SK-N-SH treated with all-trans-retinoic acid at 6 μM for 48 hours (cell line): ENCODE measurements at places on chromosomes 11 and 22.

GRCh38 chr11:987671-988070 lies 48.8 kb downstream of the MUC6 start:
- no peak for ATAC-seq

- no peak for ATAC-seq
Measured at GRCh38 chr11:111379602-111380136, 594 bp upstream of the POU2AF1 start.

DNA sequence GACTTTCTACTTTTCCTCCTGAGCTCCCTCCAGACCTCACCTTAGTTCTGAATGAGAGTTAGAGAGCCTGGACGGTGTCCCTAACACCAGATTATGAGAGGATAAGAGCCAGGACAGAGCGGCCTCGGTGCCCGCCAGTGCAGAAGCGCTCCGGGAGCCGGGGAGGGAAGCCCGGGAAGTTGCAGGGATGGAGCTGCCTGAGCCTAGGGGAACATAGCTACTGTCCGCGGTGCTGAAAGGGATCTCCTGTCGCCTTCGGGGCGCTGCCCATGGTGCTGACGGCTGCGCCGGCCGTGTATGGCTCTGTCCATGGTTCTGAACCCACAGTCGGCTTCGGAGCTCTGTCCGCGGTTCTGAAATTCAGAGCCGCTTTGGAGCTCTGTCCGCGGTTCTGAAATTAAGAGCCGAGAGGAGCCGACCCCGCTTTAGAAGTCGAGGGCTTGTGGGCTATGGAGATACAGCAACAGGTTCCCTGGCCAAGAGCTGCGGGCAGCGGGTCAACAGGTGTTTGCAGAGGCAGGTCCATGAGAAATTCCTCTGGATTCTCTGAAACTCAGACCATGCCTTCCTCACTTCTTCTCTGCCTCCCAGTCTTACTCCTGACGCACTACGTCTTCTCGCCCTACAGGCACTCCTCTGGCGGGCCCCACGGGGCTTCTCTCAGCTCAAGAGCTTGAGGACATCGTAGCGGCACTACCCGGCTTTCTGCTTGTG lies 814 bp downstream of the NPAS4 start:
- ATAC-seq = peak; percentile 63

- ATAC-seq = no peak
Measured at GRCh38 chr22:42428025-42428424, 4.2 kb downstream of the NFAM1 start.

GRCh38 chr11:2825261-2825888 lies 60.2 kb downstream of the CDKN1C start:
- ATAC-seq = peak; percentile 33

GRCh38 chr11:106745941-106746340 lies 272.3 kb downstream of the GUCY1A2 start:
- no peak for ATAC-seq

DNA sequence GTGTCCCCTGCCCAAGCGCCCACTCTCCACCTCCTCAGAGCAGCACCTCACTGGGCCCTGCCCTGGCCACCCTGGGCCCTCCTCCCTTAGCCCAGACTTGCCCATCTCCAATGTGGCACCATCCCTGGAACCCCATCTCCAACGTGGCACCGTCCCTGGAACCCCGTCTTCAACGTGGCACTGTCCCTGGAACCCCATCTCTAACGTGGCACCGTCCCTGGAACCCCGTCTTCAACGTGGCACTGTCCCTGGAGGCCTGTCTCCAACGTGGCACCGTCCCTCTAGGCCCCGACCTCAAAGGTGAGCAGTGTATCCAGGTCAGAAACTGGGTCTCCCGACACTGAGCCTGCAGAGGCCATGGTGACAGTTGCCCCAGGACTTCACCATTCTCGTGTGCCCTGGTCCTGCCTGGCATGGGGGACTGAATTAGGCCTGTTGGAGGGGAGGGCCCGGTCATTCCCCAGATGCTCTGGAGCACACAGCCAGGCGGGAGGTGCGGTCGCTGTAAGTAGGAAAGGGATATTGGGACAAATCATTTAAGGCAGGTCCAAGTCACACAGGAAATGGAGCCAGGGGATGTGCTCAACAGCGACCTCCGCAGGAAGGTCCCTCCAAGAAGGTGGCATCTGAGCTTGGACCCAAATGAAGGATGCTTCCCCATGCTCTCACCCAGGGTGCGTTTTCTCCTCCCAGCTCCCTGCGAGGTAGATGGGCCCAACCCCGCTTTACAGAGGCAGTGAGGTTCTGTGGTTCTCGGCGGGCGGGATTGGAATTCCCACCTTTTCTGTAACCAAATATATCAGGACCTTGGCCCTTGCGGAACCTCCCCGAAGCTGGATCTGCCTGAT lies 2.4 kb upstream of the CTSD start:
- no peak for ATAC-seq

DNA sequence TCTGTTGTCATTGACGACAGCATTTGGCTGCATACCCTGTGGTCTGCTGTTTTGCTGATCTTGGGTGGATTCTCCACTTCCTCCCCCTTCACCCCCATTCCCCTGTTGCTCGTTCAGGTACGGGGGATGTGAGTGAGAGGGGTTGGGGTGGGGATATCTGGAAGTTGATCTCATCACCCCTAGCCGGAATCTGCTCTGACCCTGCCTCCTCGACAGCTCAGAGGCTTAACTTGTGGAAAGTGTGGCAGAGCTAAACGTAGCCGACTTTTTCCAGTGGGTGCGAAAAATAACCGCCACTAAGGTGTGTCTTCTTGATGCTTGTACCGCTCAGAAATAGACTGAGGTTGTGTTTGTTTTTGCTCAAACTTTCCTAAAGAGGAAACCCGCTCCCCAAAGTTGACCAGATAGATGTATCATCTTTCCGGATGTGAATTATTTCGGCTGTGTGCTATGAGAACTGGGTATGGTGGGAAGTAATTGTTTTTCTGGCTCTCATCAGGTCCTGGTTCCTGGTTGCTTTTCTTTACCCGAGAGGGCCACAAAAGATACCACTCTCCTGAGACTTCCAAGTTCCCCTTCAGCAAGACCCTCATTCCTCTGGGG lies 6.6 kb downstream of the ZBTB16 start:
- ATAC-seq = no peak

GRCh38 chr22:38631724-38632123 lies 24.5 kb downstream of the FAM227A start:
- ATAC-seq = no peak

- peak; percentile 65 for ATAC-seq
Measured at GRCh38 chr22:35257002-35257320, 332 bp upstream of the HMGXB4 start.

DNA sequence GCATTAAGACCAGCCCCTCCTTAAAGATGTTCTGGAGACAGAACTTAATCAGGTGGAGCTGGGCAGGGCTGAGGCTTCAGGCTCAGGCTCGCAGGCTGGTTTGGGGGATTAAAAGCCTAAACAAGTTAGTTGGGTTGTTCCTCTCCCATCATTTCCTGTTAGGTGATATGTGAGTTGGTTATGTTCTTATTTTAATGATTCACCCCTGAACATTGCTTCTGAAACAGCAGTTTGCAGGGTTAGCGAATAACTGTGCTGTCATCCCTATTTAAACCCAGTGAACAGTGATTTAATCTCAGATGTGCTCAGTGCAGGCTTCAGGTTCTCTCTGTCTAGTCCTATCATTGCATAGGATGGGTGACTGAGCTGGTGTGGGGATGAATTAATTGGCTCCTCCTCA lies 47.4 kb upstream of the BIRC3 start:
- ATAC-seq = peak; percentile 27

GRCh38 chr11:267491-267994 lies 10.7 kb upstream of the NLRP6 start:
- ATAC-seq = peak; percentile 57

- ATAC-seq = no peak
Measured at GRCh38 chr11:46326813-46327416, 20.3 kb upstream of the DGKZ start.

- ATAC-seq = no peak
Measured at GRCh38 chr11:75189911-75190310, 39.0 kb downstream of the SLCO2B1 start.

GRCh38 chr22:37079158-37079557 lies 27.6 kb downstream of the KCTD17 start:
- no peak for ATAC-seq

DNA sequence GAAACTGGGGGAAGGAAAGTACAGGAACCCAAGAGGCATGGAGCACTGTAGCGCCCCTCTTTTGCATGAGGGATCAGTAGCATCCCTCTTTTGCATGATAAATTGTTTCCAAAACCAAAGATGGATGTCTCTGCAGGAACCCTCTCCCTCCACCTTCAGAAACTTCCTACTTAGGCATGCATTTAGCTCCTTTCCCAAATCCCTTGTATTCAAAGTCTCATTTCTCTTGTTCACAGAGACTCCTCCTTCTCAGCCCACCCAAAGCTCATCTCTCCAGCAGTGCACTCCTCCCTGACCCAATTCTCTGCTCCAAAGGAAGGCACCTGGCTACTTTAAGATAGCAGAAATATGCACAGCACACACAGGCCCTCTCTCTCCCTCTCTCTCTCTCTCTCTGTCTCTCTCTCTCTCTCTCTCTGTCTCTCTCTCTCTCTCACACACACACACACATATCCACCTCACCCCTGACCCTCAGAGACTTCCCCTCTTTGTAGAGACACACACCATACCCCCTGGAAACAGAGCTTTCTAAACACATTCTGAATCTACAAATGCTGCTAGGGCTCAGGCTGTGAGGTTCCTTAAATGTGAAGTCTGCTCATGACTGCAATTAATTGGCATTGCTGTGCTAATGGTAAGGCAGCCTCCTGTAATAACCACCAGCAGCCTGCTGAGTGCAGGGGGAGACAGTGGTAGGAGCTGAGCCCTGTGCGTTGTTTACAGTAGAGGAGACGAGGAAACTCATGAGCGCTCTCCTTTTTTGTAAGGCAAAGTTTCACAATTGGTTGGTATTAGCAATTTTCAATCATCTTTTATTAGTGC lies 519.6 kb downstream of the NTM start:
- ATAC-seq = peak; percentile 24; the same call in 2 of the 3 replicates

DNA sequence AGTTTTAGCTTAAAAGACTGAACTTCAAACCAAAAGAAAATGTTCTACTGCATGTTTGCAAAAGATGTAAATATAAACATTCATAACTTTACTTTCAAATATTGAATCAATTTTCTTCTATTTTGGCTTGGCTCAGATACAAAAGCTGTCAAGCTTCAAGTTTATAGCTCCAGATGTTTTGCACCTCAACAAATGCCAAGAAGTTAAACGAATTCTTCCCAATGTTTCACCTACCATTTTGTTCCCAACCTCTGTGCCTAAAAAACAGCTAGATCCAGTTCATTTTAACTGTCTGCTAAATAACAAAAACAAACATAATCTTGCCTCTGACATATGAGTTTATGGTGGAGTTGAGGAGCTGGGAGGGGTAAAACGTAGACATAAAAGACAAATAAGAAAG lies 76.5 kb downstream of the RAB30 start:
- no peak for ATAC-seq

DNA sequence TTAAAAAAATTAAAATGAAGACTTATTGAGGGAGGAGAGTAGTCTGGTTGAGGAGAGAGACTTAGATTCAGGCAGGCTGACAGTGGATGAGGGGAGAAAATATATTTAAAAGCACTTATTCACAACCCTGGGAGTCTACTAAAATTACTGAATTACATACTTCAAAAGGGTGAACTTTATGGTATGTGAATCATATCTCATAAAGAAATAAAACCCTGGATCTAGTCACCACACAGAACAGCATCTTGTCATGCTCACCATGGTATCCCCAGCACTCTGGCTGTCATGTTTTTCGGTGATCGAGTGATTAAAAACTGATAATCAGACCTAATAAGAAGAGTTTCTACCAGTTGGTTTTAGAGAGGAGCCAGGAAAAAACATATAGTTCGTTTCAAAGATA lies 11.0 kb downstream of the TEAD1 start:
- no peak; the same call in 1 of the 3 replicates for ATAC-seq

DNA sequence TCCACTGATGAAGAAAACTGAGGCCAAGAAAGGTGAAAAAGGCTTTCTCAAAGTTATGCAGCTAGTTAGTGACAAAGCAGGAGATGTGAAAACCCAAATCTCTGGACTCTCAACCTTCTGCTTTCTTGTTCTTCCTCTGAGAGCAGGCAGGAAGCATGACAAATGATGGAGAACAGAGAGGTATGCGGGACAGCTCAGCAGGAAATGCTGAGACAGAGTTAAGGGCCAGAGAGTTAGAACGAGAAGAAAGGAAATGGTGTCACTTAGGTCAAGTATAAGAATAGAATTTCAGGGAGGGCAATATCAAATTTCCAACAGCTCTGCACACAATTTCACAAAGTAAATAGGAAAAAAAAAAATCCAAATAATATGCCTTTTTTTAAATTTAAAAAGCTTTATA lies 67.6 kb upstream of the ARHGAP42 start:
- no peak for ATAC-seq

DNA sequence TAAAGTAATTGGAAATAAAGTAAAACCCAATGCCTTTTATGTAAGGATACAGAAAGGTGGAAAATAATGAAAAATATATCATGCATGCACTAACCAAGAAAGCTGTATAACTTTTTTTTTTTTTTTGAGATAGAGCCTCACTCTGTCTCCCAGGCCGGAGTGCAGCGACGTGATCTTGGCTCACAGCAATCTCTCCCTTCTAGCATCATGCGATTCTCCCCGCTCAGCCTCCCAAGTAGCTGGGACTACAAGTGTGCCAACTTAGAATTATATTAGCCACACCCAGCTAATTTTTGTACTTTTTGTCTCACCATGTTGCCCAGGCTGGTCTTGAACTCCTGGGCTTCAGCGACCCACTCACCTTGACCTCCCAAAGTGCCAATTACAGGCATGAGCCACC lies 4.5 kb downstream of the GGT5 start:
- ATAC-seq = no peak

DNA sequence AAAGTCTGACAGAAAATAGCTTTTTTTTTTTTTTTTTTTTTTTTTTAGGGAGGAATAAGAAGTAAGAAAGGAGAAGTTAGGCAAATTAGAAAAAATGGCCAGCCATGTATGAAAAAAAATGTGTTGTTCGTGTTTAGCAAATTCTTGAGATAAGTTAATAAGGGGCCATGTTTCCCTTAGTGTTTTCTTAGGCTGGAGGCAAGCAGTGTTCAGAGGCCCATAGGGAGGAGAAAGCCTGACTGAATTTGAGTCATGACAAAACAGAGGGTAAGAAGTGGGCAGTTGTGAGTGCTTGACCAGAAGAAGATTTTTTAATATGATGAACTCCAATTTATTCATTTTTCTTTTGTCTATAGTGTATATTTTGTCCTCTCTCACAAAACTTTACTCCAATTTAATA lies 766.4 kb downstream of the FAM181B start:
- ATAC-seq = no peak

DNA sequence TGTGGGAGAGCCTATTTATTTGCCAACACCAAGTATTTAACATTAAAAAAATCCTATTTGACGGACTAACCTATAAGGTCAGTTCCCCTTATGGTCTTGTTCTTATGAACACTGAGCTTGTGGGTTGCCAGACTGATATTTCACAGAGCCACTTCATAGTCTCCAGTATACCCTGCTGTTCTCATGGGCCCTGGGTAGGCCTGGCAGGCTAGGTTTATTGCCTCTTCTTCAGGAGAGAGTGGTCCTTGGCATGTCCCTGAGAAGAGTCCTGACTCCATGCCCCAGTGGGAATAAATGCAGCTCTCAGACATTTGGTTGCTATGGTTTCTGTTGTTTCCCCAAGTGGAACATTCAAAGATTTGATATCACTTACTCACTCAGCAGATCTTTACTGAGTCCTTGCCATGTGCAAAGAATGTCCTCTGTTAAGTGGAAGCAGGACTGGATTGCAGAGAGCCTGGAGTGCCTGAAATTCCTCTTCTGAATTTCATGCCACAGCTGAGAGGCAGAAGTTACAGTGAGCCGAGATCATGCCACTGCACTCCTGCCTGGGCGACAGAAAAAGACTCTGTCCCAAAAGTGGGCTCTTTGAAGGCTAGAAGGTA lies 15.7 kb downstream of the SLC5A1 start:
- ATAC-seq = peak; percentile 71

GRCh38 chr22:50474710-50475651 lies at the start of gene SBF1:
Gene SBF1, minus strand, starts transcription at chr22:50475035. Its CDS starts 195 bp downstream, at chr22:50474840.
- peak; percentile 94 for ATAC-seq
